Mammary epithelial cell (primary cell): ENCODE measurements at places on chromosomes 13 and 19. TPM values are rescaled to one million over a fixed set of nuclear protein-coding genes. Genes with fewer than 3 reads are reported as not detected.

The KLK4 gene
- not detected in 2 replicates for total RNA-seq

The GALP gene
- not detected for total RNA-seq

The ATP4A gene
- not detected for total RNA-seq

The DMKN gene
- 127 TPM for total RNA-seq

The CCDC169 gene
- 0.89 and 3.1 TPM in 2 replicates for total RNA-seq

The CACNG8 gene
- total RNA-seq = not detected in 2 replicates

The ANKLE1 gene
- 0.37 and 0.47 TPM in 2 replicates for total RNA-seq

The S1PR4 gene
- total RNA-seq = 0.67 TPM

The GPC5 gene
- total RNA-seq = not detected in 2 replicates

The NUMBL gene
- 12.5 TPM for total RNA-seq

The PGLYRP2 gene
- total RNA-seq = not detected in 2 replicates

The LYPD3 gene
- 4.1 and 30.7 TPM in 2 replicates for total RNA-seq

The SLITRK5 gene
- total RNA-seq = not detected

The SARS2 gene
- 18.0 TPM for total RNA-seq

The SPATA13 gene
- 0.50 TPM for total RNA-seq

The ZNF132 gene
- 1.3 and 1.4 TPM in 2 replicates for total RNA-seq

The CRB3 gene
- total RNA-seq = 18.3 TPM

The LGALS7B gene
- total RNA-seq = 0.73 and 2.4 TPM in 2 replicates

The RELB gene
- 22.7 and 26.7 TPM in 2 replicates for total RNA-seq

The SIGLEC6 gene
- total RNA-seq = not detected

The ZNF540 gene
- total RNA-seq = 0.35 and 0.73 TPM in 2 replicates

The OR7C1 gene
- total RNA-seq = not detected

The SYNE4 gene
- 0.78 and 1.4 TPM in 2 replicates for total RNA-seq

The SLC10A2 gene
- not detected for total RNA-seq

The TFPT gene
- total RNA-seq = 23.2 and 31.0 TPM in 2 replicates

The SLC8A2 gene
- under 0.01 TPM for total RNA-seq

The SELENOV gene
- not detected for total RNA-seq

The CGB8 gene
- total RNA-seq = not detected

The TINCR gene
- total RNA-seq = 4.5 TPM

The SMIM44 gene
- 2.7 TPM for total RNA-seq

The TMEM161A gene
- total RNA-seq = 33.0 and 41.5 TPM in 2 replicates

The LCP1 gene
- total RNA-seq = 149 TPM

The ZNF709 gene
- 0.82 and 1.1 TPM in 2 replicates for total RNA-seq

The KLK3 gene
- not detected in 2 replicates for total RNA-seq

The TIMM50 gene
- 36.0 TPM for total RNA-seq

The SERTAD1 gene
- 25.8 TPM for total RNA-seq

The LSM14A gene
- total RNA-seq = 83.4 and 86.6 TPM in 2 replicates

The HS6ST3 gene
- total RNA-seq = 0.05 TPM in 1 of 2 replicates, not detected in the other

The LILRB2 gene
- total RNA-seq = not detected

The FOXO1 gene
- 10.1 and 15.2 TPM in 2 replicates for total RNA-seq

The CYP2F1 gene
- total RNA-seq = not detected in 2 replicates

The HCST gene
- 0.83 TPM for total RNA-seq

The NALCN gene
- total RNA-seq = 2.4 and 3.1 TPM in 2 replicates

The CD37 gene
- not detected for total RNA-seq

The ZSCAN18 gene
- total RNA-seq = 59.3 TPM

The FFAR2 gene
- not detected for total RNA-seq

The ASPDH gene
- total RNA-seq = not detected in 2 replicates

The SKA3 gene
- 7.6 and 14.6 TPM in 2 replicates for total RNA-seq

The ZNF813 gene
- 1.2 and 2.9 TPM in 2 replicates for total RNA-seq
